KBM-7 (cell line): ENCODE measurements at places on chromosomes 6 and 20.
A peak's percentile ranks its signal among the peaks of the same experiment; 100 is the strongest.

DNA sequence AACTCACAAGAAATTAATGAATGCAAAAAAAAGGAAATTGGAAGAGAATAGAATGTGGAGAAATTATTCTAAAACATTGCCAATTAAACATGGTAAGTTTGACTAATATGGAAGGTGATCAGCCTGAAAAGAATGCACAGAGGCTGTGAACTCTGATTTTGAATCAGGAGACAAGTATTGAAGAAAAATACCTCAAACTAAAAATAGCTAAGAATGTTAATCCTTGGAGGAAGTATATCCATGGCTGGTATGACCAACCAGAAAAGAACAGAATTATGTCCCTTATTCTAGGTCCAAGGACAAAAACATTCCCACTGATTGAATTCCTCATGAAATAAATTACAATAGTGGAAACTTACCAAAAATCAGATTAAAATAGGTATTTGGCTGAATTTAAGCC is 7.3 kb upstream of the RIMS1 start:
- no peak for DNase-seq

GRCh38 chr6:149729824-149730223 is 11.9 kb upstream of the LATS1 start:
- DNase-seq: no peak

- DNase-seq: no peak
Observed at GRCh38 chr20:40628877-40629276, 60.2 kb downstream of the MAFB start.

DNA sequence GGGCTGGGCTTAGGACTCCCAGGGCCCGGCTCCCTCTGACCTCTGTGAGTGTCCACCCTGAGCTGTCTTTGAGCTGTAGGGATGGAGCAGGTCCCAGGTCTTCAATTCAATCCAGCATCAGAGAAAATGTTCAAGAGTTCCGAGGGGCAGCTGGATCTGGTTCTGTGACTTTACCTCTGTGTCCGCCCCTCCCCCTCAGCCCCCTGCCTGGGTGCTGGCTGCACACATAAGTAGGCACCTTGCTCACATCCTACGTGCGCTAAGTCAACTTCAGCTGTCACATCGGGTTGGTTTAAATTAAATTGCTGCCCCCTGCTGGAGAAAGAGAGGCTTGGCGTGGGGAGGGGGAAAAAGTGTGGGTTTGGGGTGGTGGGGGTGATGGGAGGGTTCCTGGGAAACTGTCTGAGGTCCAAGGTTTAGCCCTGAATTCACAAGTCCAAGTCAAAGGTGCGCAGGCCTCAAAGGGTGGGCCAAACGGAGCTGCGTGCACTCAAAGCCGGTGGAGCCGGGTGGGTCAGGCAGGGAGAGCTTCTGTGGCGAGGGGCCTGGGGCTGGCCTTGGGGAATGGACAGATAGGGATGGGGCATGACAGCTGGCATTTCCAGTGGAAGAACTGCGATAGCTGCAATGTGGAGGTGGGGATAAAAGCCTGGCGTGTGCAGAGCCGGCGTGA is 3.0 kb downstream of the WFDC5 start:
- DNase-seq: peak; percentile 15

- peak; percentile 19 for DNase-seq
Observed at GRCh38 chr6:16217156-16217721, 21.1 kb upstream of the GMPR start.

GRCh38 chr6:38796006-38796405 is 80.9 kb downstream of the DNAH8 start:
- no peak for DNase-seq

GRCh38 chr6:147103694-147104093 is 100.5 kb upstream of the STXBP5 start:
- DNase-seq: peak; percentile 47

DNA sequence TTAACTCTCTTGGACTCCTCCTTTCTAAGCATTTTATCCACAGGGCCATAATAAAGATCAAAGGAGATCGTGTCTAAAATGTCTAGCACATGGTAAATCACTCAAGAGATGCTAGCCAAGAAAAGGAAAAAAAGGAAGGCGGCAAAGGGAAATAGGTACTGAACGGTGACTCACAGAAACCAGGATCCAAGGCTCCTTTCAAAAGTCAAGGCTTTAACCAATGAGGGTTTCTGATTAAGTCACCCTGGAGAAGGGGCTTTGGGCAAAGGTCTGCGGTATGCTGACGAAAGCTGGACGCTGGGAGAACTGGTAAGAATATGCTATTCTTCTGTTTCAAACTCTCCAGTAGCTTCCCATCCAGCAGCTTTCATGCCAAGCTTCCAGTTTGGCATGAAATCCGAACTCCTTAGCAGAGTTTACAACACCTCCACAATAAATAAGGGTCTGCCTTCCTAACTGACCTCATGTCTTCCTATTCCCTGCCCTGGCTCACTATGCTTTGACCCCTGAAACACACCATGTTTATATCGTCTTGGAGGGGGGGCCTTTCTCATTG is 1.0 kb downstream of the TOMM34 start:
- DNase-seq: peak; percentile 40

- DNase-seq: no peak
Observed at GRCh38 chr6:35357677-35358076, 15.3 kb downstream of the PPARD start.

- DNase-seq: no peak
Observed at GRCh38 chr20:58224974-58225373, 3.5 kb downstream of the ANKRD60 start.

- no peak for DNase-seq
Observed at GRCh38 chr6:44415873-44416502, 28.5 kb downstream of the CDC5L start.
